ENCODE measurements at places on chromosomes 4 and X. TPM values are rescaled to one million over a fixed set of nuclear protein-coding genes. Genes with fewer than 3 reads are reported as not detected.

- no peak for DNase-seq
Measured at GRCh38 chrX:20456971-20457370, 190.3 kb upstream of the RPS6KA3 start.

GRCh38 chr4:25621027-25621930, 34.4 kb upstream of the SLC34A2 start:
- DNase-seq = peak; percentile 32

GRCh38 chrX:55759478-55759877, 41.9 kb downstream of the RRAGB start:
- DNase-seq = no peak

The CTAG1B gene
- polyA plus RNA-seq = not detected

The MAGEB10 gene
- polyA plus RNA-seq = 0.07 TPM

DNA sequence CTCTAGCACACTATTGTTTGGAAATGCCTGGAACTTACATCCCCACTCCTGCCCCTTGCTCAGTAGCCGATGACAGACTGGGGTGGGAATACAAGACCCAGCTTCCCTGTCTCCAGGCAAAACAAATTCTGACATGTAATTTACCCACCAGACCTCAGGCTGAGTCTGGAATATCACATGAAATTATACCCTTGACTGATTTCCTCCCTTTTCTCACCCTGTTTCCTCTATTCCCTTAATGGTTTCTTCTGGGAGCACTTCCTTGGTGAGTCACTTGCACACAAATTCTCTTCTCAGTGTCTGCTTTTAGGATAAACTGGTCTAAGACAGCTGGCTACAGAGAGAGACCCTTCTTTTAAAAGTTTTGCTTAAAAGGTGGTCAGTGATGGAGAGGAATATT, 65.8 kb upstream of the DIPK2B start:
- DNase-seq = no peak

GRCh38 chr4:660401-660800, 13.7 kb downstream of the ATP5ME start:
- DNase-seq = no peak
